ENCODE measurements at places on chromosomes 2 and 18.
A peak's percentile ranks its signal among the peaks of the same experiment; 100 is the strongest.

DNA sequence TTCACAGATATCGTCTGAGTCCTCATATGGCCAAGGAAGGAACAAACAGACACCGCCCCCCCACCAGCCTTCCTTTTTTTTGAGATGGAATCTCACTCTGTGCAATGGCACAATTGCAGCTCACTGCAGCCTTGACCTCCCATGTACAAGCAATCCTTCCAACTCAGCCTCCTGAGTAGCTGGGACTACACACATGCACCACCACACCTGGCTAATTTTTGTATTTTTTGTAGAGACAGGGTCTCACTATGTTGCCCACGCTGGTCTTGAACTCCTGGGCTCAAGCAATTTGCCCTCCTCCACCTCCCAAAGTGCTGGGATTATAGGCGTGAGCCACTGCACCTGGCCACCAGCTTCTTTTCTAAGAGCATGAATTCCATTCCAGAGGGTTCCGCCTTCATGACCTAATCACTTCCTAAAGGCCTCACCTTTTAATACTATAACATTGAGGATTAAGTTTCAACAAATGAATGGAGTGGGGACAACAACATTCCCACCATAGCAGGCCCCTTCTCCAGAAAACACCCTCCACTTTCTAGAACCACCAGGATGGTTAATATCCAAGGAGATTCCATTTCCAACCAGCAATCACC is 2.2 kb upstream of the TMBIM1 start:
- DNase-seq, result no peak

DNA sequence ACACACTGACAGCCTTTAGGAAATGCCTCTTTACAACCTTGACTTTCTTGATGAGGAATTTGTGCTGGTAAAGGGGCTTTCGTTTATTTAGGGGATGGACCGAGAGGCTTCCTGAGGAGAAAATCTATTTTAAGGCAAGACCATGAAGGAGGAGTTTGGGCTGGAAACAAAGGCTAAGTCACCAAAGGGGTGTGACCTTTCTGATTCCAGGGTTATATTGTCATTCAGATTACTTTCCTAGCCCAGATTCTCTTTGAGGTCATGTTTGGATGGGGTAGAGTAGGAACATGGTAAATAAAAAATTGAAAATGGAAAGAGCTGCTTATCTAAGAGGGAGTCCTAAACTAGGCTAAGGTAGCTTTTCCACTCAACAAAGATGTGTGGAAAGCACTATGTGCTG is 77.1 kb upstream of the UGP2 start:
- no peak for DNase-seq

DNA sequence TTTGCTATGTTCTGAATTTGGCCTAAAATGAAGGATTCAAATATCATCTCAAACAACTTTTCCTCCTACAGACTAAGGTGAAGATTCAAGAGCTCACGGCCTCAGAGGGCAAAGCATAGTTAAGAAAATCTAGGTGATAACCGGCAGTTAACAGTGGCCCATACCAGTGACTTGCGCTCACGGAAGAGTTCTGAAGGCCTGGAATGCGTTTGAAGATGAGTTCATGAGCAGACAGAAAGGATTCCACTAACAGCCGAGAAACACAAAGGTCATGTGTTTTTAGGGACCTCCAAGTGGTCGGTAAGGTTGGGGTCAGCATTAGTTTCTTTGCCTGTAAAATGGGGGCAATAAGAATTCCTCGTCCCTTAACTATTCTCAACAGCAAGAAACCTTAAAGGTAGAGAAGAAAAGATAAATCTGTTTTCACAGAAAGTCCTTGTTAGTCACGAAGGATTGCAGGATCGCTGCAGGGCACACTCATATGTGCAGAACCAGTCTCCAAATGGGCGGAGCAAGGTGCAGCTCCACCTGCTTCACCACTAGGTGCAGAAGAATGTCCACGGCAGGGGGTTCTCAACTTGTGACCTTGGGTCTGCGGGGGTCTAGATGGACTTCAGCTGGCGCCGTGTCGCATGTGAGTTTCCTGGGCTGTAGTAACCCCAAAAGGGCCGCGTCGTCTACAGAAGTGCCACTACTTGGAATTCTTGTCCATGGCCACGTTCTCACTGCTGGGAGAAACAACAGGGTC is 708 bp upstream of the RPIA start:
- no peak for DNase-seq

DNA sequence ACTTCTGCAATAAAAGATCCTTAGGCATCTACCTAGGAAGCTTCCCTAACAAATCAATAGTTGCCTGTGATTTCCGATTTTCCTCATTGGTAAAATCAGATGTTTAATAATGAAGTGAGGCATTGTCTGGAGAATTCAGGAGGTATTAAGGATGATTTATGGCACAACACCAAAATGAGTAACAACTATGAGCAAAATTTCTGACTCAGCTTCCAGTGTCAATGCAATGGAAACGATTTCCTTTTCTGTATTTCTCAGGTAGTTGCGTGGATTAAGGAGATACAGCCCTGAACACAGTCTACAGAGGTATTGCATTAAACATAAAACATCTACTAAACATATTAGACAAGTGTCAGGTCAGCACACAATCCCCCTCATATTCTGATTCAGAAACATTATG is 99.5 kb downstream of the EPB41L3 start:
- DNase-seq, result no peak

DNA sequence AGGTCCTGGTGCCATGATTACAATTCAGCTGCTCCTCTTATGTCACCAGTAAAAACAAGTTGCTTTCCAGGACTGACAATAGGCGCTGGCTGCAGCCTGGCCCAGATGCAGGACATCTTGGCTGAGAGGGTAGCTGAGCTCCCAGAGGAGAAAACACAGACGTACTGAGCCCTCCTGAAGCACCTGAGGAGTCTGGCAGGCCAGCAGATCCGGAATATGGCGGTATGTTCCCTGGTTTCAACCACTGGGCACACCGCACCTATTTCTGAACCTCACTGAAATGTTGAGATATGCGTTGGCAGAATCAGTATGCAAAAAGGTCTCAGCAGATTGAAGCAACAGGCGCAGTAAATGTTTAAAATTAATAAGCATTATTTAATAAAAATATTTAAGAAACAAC is 73.1 kb upstream of the BZW1 start:
- DNase-seq, result no peak

DNA sequence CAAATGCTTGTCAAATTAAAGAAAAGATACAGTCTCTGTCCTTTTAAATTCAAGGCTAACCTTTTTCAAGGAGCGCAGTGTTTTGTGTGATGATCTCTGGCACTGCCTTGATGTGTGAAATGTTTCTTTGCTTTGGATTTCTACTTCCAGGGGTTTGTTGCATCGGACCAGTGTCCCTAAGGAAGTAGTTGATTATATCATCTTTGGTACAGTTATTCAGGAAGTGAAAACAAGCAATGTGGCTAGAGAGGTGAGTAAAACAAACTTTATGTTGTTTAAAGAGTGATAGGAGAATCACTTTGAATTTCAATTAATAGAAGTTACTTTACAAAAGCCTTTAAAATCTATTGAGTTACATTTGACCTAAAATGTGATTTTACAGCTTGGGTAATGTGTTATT is 28.8 kb downstream of the HADHB start:
- no peak for DNase-seq

DNA sequence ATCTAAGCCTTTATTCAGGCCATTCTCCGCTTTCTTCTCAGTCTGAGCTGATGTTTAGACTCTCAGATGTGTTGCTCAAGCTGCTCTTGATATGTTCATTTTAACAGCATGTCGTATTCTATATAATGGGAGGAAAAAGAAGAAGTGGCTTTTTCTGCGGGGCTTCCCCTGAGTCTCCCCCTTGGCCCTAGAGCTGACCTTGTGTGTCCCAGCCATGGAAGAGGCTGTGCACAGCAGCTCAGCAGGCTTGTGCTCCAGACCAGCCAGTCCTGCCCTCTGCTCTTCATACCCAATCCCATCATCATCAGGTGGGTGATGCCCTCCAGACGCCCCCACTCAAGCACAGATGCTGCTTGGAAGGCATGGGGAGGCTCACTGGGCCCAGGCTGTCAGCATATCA is 155.1 kb upstream of the CELF4 start:
- no peak for DNase-seq

GRCh38 chr2:203077451-203077850 is 62.8 kb downstream of the NBEAL1 start:
- no peak for DNase-seq

DNA sequence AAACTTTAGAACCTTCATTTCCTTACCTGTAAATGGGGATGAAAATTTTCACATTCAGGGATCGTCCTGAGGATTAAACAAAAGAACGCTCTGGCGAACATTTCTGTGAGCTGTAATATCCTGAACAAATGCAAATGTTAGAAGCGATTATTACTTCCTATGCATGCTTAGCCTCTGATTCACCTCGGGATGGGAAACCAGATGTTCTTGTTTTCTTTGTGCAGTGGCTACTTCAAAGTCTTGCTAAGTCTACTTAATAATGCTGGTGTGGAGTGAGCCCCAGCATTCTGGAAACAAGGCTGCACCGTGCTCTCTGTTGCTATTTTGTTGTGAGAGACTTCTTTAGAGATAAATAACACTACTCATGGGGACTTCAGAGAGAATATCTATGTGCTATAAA is 119.1 kb upstream of the PELI1 start:
- no peak for DNase-seq

- peak; percentile 4 for DNase-seq
Measured at GRCh38 chr18:24814521-24814920, 354.1 kb downstream of the HRH4 start.

GRCh38 chr18:23438046-23438377 is 15.1 kb upstream of the RIOK3 start:
- DNase-seq, result no peak

DNA sequence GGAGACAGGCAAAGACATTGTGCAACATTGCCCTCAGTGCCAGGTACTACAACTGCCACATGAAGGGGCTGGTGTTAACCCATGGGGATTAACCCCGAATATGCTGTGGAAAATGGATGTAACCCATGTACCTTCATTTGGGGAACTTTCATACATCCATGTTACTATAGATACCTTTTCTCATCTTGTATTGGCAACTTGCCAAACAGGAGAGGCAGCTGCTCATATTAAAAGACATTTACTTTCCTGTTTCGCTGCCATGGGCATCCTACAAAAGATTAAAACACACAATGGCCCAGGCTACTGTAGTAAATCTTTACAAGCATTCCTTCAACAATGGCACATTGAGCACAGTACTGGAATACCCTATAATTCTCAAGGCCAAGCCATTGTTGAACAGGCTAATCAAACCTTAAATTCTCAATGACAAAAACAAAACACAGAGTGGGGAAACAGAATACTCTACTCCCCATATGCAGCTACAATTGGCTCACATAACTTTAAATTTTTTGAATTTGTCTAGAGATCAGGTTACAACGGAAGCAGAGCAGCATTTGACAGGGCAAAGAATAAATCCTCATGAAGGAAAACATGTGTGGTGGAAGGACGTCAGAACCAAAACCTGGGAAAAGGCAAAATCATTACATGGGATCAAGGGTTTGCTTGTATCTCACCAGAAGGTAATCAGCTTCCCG is 1723.5 kb upstream of the LRRTM1 start:
- DNase-seq, result no peak

DNA sequence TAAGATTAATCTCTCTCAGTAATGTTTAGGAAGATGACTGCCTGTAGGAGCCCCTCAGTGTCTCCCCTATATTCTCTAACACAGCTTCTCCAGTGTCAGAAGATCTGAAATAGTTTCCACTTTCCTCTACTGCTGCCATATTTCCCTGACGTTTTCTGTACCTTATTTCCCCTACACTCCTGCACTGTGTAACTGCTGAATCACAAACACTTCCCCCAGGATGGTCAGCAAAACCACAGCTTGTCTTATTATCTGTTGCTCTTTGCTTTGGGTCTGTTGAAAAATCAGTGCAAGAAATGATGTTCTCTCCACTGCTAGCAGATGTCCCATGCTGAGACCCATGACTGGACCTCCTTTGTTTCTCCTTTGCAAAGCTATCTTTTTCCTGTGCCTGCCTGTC is 441.7 kb downstream of the EPHA4 start:
- DNase-seq, result no peak

DNA sequence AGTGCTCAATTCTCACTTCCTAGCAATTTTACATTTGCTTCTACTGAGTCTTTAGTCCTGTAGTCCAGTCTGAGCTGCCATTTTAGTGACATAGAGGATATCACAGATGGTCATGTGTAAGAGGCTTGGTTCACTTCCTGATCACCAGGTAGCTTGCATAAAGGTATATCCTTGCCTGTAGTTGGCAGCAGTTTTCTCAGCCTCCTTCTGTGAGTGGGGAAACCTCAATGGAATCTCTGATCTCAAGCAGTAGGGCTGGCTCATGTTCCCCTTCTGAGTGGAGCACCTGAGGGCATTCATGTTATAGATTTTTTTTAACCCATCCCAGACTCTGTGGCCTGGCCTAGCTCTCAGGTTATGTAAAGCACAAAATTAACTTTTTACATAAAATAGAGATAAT is 278.4 kb downstream of the RDH14 start:
- no peak for DNase-seq

- peak; percentile 56 for DNase-seq
Measured at GRCh38 chr18:76349067-76349715, 145.9 kb downstream of the ZNF516 start.

GRCh38 chr18:49851624-49852023 is 38.3 kb upstream of the ACAA2 start:
- DNase-seq, result no peak

- no peak for DNase-seq
Measured at GRCh38 chr2:111135910-111136297, 15.2 kb downstream of the BCL2L11 start.

- no peak for DNase-seq
Measured at GRCh38 chr2:173898178-173898668, 67.0 kb downstream of the SP3 start.

DNA sequence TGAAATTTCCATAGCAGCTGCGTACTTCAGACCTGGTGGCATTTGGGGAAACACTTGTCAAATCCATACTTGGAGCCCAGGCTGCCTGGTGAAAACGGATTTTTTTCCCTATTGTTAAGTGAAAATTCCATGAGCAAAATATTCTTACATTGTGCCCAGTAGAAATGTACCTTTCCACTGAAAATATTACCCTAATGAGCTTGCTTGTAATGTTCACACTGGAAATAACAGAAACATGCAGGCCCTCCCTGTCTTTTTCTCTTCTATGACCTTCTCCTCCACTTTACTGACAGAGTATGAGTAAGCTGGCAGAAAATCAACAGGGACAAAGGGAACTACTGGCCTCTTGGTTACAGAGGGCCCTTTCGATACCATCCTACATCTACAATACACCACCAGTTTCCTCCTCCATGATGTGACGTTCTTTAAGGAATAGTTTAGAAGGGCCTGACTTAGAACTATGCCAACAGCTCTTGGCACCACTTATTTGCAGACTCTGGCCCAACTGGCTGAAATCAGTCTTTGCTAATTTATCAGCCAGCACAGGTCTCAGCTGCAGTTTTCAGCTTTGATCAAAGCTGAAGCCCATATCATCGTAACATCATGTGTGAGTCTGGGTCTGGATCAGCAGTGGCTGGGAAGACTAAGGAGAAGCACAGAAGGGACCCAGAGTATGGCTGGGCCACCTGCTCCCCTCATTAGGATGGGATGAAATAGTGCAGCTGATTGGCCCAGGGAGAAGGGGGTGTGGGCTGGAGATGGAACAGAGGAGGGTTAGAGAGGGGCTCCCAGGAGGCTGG is 272.2 kb upstream of the ID2 start:
- no peak for DNase-seq

GRCh38 chr2:1483551-1483950 is 70.3 kb downstream of the TPO start:
- no peak for DNase-seq
